Fibroblast of skin of scalp (primary cell): ENCODE measurements at places on chromosomes 16 and 17.
A peak's percentile ranks its signal among the peaks of the same experiment; 100 is the strongest.

GRCh38 chr16:35197656-35198055 is 1738.2 kb downstream of the TP53TG3F start:
- no peak for DNase-seq

DNA sequence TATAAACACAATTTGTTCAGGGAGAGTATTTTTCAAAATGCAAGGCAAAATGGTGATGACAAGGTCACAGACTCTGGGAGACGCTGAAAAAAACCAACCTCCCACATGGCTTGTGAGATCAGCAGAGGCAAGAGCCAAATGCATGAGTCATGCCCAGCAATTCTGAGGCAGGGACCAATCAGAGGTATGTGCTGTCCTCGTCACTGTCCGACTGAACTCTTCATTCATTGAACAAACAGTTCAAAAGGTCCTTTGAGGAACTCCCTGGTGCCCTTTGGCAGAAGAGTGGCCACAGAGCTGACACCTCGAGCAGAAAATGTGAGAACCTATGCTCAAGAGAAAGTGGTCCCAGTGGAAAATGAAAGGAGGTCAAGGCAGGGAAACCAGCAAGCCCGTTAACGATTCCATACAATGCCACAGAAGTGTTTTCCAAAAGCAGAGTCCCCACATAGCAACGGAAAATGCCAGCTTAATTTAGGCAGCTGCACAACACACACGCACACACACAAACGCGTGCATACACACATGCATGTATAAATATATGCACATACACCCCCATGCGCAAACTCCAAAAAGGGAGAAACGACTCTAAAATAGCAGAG is 50.9 kb downstream of the CDH11 start:
- peak; percentile 96 for DNase-seq

DNA sequence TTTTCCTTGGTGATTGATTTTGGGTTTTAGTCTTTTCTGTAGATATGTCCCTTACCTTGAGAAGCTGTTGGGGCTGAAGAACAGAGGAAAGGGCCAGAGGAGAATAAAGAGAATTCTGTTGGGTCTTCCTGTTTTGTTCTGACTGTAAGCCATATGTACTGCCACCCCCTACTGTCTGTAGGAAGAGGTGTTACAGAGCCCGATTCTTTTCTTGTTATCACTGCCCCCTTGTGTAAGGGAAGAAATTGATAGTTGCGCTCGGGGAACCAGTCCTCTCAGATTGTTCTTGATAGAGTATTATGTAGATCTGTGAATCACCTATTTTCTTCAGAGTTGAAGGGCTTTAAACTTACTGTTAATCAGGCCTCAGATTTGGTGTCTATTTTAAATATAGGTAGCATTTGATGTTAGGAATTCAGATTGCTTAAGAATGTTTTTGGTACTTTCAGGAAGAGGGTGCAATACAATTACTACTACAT is 2.4 kb downstream of the TANC2 start:
- DNase-seq, result peak; percentile 89

DNA sequence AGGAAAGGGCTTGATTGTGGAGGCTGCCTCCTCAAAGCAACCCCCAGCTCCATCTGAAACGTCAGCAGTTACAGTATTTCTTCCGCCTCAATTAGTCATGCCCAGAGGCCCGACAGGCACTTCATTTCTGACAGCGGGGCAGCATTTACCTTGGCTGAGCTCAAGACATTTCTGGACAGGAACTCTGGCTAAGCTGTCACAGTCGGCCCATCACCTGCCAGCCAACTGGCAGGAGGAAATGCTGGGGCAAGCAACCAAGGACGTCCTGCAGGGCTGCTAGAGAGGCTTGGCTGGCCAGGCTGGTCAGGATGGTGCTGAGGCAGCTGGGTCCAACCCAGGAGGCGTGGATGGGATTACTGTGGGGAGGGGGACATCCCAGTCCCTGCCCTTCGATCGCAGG is 27.8 kb downstream of the PLXDC1 start:
- DNase-seq, result no peak

GRCh38 chr17:77312061-77312701 is 171.4 kb downstream of the SEC14L1 start:
- DNase-seq, result no peak

- DNase-seq, result no peak
These were observed 15.5 kb upstream of the TMEM94 start for GRCh38 chr17:75440738-75441448.

DNA sequence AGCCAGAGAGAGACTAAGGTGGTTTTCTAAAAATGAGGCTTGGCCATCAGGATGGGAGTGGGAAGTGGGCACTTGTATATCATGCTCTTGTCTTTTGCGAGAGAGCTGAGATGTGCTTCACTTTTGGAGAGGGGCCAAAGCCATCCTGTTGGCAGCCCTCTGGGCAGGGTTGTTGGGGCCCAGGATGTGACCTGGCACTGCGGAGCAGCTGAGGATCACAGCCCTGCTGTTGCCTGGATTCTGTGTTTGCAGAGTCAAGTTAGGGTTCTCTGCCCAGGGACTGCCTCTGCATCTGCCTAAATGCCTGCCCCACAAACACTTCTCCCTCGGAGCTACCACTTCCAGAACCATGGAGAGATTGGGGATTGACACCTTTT is 71.2 kb downstream of the PLD6 start:
- DNase-seq, result no peak

- no peak for DNase-seq
These were observed 650.9 kb downstream of the TOX3 start for GRCh38 chr16:51896013-51896412.

- DNase-seq, result peak; percentile 89
These were observed at the start of gene BMERB1 for GRCh38 chr16:15434425-15435215. BMERB1 (plus strand) TSS chr16:15434588; CDS start chr16:15434654, 66 bp downstream.

DNA sequence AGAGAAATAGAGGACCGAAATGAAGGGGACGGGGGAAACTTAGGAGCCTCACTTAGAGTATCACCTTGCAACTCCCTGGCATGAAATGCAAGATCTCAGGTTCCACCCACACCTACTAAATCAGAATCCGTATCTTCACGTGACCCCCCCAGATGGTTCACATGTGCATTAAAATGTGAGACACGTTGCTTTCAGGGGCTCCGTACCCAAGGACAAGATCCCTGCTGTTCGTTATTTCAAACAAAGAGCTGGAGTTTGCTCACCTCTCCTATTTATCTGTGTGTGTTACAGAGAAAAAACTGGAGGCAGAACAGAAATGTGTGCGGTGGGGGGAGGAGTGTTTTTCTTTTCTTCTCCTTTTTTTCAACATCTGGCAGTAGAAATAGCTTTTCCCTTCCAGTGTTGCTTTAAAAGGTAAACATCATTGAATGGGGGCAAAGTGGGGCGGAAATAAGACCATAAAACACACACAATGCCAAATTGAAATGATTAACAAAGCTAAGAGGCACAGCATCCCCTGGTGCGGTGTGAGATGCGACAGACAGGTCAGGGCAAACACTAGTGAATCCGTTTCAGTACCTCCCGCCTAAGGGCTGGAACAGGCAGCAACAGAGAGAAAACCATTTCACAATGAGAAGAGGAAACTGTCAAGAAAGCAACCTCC is 145.4 kb downstream of the SOX9 start:
- no peak for DNase-seq

- DNase-seq, result no peak
These were observed 76.7 kb downstream of the NDE1 start for GRCh38 chr16:15726715-15727114.

DNA sequence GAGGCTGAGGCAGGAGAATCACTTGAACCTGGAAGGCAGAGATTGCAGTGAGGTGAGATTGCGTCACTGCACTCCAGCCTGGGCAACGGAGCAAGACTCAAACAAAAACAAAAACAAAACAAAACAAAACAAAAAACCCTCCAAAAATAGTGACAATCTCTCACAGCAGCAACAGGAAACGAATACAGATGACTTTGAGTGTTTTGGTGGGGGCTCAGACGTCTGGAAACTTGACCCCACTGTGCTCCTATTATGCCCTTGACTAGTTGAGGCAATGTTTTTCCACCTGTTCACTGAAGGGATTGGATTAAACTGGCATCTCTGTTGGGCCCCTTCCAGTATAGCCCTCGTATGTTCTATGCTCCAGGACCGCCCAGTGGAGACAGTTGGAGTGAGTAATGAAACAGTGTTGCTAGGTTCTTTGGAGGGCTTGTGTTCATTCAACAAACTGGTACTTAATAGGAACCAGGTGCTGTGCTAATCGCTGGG is 167.0 kb downstream of the UTP18 start:
- DNase-seq, result no peak

- DNase-seq, result no peak
These were observed 24.5 kb downstream of the TRPV2 start for GRCh38 chr17:16439811-16440351.

DNA sequence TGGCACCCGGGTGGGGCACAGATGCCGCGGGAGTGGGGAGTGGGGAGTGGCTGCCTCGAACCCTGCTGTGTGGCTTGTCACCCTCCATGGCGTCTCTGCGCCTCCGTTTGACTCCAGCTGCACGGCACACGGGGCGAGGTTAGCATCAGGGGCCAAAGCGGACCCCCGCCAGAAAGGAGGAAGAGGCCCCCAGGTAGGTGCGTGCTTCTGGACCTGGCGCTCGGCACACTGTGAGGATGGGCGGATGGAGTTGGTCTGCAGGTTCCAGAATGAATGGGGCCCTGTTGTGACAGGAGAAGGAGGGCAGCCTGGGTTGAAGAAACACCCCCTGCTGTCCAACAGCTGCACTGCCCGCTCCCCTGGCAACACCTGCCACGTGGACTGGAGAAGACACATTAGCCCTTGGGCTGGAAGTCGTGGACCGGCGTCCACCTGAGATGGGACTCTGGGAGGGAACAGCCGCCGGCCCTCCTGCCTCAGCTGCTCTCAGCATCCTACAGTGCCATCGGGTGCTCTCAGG is 9.4 kb upstream of the FASN start:
- peak; percentile 8 for DNase-seq

DNA sequence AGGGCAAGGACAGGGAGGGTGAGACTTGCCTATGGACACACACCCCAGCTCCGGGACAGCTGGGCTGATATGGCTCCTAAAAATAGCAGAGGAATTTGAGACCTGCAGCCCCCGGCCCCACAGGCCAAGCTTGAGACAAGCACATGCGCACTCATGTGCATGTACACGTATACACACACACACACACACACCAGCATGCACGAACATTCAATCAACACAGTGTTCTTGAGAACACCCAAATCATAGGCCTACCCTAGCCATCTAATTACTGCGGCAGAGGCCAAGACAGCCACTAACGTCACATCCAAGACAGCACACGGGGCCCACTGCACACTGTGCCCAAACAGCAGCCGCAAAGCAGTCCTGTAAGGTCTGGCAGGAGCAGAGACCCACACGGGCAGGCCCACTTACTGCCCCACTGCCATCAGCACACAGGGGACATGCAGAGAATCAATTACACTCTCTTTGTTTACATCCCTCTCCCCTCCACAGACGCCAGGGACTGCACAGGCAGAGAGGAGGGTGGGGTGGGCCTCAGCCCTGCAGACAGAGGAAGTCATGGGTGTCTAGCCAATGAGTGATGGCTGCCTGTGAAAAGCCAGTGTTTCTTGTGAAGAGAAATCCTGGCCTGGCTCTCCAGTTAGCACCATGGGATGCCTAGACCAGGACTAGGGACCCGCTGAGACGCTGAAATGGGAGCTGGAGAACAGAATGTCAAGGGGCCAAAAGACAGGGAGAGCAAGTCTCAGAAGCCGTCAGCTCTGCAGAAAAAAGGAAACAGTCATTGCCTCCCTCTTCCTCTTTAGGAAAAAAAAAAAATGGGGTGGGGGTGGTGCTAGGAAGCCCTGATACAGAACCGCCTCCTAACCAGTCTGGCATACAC is 39.3 kb downstream of the MYO18A start:
- DNase-seq, result no peak

- no peak for DNase-seq
These were observed 107.8 kb downstream of the CLEC16A start for GRCh38 chr16:11051879-11052808.

DNA sequence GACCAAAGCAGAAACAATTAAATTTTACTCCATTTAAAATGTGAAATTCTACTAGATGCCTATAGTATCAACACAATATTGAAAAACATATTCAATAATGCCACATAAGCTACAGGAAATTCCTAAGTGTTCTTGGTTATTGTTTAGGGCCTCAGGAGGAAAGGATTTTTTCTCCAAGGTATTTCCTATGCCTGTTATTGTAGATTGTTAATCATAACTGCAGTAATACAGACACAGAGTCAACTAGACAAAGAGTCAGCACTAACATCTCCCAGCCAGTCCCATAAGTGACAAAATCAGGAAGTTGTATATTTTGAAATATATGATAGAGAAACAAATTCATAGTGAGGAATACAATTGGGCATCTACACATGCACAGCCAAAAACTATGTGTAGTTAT is 782.7 kb upstream of the KIF2B start:
- no peak for DNase-seq

DNA sequence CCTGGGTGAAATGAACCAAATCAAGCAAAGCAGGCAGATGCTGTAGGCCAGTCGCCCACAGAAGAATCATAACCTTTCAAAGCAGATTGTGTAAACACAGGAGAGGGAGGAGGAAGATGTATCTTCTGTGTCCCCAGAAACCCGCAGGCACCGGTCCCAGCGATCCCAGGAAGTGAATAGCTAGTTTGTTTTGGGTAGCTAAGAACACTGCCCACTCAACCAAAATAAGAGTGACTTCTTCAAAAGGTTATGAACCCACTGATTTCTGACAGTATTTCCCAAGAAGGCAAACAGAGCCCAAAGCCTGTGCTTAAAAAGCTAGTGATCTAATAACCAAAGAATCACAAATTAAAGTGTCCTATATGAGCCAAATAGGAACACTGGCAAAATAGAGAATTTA is 67.8 kb downstream of the GRIN2A start:
- DNase-seq, result no peak

DNA sequence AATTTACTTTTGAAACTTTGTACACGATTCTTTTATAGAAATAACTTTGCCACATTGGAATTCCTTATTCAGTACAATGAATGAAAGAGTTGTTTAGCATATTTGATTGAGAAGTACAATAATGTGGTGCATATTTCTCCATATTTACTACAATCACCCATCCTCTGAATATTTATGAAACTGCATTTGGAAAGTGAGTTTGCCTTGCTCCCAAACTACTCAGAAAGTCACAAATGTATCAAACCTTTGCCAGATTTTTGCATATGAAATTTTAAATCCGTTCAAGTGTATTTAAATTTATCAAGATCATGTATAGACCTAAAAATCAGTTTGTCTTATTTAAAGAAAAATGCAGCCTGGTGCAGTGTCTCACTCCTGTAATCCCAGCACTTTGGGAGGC is 148.7 kb downstream of the CDH11 start:
- no peak for DNase-seq

DNA sequence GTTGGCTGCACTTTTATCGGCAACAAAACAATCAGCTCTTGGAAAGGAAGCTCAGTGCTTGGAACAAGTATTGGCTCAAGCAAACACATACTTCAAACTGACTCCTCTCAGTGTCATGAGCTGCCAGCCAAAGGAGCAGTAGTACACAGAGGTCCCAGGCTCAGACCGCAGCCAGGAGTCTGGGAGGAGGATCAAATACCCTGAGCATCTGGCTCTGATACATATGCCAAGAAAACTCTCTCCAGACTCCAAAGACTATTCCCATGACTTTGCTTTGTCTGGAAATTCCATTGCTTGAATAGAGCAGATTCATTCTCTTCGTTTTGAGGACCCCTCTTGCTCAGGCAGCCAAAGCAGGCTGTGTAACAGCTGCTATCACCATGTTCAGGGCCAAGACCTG is 501.6 kb upstream of the PSMD7 start:
- peak; percentile 7 for DNase-seq
